GM04504 (cell line): ENCODE measurements at places on chromosomes 3 and 15.

DNA sequence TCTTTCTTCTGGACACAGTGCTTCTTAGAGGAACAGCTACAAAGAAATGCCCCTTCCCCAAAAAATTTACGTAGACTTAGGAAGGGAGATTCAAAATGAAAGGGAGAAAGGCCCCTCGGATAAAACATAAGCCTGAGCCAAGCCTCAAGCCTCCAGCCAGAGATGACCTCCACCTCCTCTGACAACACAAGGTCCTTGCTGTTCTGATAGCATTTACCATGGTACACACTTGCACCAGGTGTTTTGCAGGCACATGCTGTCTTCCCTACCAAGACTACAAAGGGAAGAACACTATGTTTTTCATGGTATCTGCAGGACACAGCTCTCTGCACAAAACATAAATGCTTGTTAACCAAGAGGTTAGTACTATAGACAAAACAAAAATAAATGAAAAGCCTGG, 27.8 kb downstream of the RYK start:
- DNase-seq: no peak

GRCh38 chr15:48643776-48644466, 1.6 kb downstream of the FBN1 start:
- DNase-seq: no peak

DNA sequence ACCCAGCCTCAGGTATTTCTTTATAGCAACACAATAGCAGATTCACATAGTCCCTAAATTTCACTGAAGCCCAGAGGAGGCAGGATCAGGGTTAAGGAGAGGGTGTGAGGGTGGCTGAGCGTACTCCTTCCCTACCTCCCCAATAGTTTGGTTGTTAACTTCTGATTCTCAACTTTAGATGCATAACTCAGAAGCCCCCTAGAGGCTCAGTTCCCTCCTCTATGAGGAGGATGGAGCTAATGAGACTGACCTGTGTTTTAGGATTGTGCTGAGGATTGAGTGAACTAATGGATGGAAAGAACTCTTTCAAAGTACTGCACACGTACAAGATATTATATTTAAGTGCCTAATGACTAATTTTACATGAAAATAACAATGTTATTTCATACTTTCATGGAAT, 249.3 kb upstream of the SOX14 start:
- DNase-seq: no peak

GRCh38 chr3:50531201-50531600, 27.8 kb upstream of the CACNA2D2 start:
- no peak for DNase-seq

DNA sequence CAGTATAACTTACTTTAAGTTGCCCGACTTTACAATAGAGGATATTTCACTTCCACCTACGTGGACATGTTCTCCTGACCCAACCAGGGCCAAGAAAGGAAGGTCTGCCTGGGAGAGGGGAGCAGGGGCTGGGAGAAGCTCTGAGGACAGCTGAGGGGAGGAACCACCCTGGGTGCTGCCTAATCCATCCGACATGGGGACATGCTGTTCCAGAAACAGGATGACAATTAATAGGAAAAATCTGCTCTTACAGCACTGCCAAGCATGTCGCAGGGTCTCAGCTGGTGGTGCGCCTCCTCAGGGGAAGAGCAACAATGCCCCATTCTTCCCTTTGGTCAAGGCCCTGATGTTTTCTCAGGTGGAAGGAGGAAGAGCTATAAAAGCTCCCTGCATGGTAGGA, 132.3 kb downstream of the NTRK3 start:
- DNase-seq: no peak

DNA sequence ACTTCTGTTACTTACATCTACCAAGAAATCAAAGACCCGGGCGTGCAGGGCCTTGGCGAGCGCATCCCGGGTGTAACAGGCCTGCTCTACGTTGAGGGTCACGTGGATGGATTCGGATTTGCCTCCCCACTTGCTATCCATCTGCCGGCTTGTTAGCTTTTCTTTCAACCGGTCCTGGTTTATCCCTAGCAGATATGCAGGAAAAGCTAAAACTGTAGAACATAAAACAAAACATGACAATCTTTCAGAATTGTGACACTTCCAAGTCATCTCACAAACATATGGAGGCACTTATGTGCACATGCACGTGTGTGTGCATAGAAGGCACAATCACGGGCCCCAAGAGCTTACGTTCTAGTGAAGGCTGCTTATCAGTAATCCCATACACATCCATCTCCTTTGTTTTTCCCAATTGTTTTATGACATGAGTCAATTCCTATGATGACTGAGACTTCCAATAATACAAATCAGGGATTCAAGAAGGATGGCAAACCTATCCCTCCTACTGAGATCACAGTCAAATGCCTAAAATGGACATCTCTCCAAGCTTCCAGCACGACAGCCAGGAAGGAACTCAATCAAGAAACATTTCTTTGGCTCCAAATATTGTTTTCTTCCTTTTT, 11.3 kb downstream of the LDHAL6B start:
- no peak for DNase-seq

DNA sequence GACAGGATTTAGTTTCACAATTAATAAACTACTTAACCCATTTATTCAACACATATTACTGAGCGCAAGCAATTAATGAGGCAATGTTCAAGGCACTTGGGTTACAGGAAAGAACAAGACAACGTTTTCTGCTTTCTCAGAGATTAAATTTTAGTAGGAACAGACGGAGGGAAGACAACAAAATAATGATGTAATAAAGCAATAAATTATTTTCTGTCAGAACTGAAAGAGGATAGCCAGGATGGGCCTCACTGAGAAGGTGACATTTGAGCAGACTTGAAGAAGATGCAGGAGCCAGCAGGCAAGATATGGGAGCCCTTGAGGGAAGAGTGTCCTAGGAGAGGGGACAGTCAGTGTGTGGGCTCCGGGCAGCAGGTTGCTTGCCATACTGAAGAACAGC, 11.3 kb upstream of the RPL14 start:
- DNase-seq: no peak

- no peak for DNase-seq
These were observed 8.3 kb upstream of the UBE2E1 start for GRCh38 chr3:23797491-23797890.

DNA sequence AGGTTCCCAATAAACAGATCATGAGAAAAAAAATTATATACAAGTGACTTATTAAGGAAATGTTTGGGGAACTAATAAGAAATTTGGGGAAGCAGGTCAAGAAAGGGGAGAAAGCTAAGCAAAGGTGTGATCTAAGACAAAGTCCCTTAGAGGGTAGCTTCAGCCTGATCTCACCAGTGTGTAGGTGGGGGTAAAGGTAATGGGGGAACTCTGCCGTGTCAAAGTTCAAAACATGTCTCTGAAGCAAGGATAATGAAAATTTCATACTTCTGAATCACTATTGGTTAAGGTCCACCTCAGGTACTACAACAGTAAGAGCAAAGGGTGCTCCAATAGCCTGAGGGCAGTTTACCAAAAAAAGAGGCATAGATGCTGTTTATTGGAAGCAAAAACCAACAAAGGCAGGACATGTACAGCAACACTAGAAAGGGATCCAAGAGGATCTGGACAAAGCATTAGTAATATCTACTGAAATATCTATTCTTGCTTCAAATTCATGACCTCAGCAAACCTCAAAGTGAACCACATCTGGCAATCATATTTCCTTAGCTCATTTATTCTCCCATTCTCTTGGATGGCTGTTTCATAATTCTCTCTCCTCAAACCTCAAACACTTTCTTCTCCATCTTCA, 6.9 kb downstream of the ACAD11 start:
- peak; percentile 48 for DNase-seq

GRCh38 chr3:28348265-28348628, 274 bp upstream of the ZCWPW2 start:
- no peak for DNase-seq

DNA sequence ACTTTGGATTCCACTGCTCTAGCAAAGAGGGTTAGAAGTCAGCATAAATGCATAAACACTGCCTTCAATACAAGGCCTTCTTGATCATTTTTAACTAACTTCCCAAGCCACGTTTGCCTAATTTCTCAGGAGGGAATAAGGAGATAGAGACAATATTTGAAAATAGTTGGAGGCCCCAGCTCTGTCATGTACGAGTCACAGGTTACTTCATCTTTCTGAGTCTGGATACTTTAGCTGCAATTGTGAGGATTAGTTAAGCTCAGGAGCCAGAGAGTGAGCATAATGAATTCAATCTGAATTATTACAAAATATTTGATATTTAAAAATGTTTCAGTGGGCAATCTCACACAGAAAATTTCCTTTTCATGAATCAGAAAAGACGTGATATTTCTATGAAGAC, 298.9 kb downstream of the SHOX2 start:
- DNase-seq: no peak

- no peak for DNase-seq
These were observed 83.6 kb downstream of the TNIK start for GRCh38 chr3:171376596-171376947.

GRCh38 chr3:171695426-171695825, 114.9 kb downstream of the PLD1 start:
- DNase-seq: no peak

DNA sequence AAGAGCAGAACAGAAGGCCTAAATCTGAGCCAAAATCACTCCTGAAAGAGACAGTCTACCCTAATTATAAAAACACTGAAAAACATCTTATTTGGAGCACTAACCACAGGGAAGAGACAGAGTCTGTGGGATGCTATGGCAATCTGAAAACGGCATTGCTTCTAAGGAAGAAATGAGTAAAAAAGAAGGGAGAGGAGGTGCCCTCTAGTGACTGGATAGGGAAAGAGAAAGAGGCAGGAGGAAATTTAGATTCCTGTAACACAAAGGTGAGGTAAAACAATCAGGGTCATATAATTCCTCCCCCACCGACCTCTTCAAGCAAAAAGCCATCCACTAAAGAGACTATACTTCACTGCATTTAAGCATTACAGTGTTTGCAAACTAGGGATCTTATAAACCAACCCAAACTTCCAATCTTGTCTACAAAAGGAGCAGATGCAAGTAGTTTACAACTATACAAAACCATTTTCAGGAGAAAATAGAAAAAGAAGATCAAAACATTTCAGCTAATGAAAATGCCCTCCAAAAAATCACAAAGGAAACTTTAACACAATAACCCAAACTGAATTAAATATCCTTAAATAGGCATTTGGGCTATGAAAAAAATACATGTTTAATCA, 32.6 kb downstream of the HACD2 start:
- no peak for DNase-seq

DNA sequence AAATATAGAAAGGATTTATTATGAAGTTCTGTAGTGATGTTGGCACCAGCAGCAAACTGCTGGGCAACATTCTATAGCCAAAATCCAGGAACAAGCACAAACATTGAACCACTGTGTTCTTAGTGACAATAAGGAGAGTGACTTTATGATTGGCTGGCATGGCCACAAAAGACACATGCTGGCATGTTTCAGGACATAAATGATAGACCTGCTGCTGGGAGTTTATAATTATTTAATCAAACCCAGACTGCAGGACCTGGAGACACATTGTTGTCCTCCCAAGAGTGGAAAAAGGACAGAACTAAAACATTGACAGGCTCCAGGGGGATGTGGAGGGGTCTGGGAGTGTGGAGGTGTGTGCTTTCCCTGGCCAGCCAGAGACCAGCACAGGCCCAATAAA, 255.3 kb upstream of the LRTM1 start:
- DNase-seq: no peak

GRCh38 chr3:17157713-17158112, 273.0 kb downstream of the PLCL2 start:
- DNase-seq: no peak

DNA sequence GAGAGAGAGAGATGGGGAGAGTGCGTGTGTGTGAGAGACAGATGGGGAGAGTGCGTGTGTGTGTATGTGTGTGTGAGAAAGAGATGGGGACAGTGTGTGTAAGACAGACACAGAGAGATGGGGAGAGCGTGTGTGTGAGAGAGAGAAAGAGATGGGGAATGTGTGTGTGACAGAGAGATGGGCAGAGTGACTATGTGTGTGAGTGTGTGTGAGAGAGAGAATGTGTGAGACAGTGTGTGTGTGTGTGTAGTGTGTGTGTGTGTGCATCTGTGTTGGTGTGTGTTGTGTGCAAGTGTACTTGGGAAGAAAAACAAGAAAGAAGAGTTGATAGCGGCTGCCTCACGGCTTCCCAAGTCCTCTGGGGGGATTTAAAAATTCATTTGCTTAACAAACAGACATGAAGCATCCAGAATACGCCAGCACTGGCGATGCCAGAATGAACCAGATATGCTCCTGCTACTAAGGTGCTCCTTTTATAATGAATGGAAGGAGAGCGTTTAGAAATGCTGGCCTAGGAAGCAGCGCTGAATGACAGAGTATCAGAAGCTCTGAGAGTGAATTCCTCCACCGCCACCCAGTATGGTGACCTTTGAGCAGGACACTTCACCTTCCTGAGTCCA, 186.1 kb upstream of the TSC22D2 start:
- DNase-seq: no peak

GRCh38 chr3:49662021-49662420, 12.1 kb upstream of the APEH start:
- no peak for DNase-seq
